ENCODE measurements at places on chromosomes 4 and X.

GRCh38 chr4:159117968-159118367 is 15.1 kb downstream of the RAPGEF2 start:
- no peak for DNase-seq

GRCh38 chr4:176784816-176785215 is 7.9 kb downstream of the VEGFC start:
- DNase-seq: no peak

DNA sequence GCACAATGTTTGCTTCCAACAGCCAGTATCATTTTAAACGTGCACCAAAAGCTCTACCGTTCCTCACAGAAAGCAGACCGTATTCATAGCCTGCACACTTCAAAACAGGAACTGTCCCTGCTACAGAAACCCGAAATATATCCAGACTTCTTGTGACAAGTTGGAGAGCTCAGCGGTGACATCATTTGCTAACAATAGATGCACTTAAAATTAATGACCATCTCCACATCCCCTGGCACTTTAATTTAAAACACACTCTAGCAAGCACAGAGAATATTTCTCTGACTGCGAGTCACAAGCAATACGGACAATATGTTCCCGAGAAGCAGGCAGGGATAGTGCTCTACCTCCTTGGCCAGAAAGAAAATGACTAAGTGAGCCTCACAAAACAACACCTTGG is 2.5 kb downstream of the NYX start:
- no peak for DNase-seq

GRCh38 chr4:112633477-112634235 is 3.1 kb downstream of the ZGRF1 start:
- no peak for DNase-seq

GRCh38 chr4:154623436-154623835 is 11.0 kb upstream of the FGG start:
- DNase-seq: no peak

GRCh38 chr4:172207258-172207657 is 394.1 kb downstream of the GALNTL6 start:
- DNase-seq: no peak

- DNase-seq: no peak
Observed at GRCh38 chrX:4944767-4945166, 1231.3 kb upstream of the PRKX start.

GRCh38 chr4:42152507-42153504 is at the start of gene BEND4:
Gene BEND4 (minus strand): TSS chr4:42152655. CDS start chr4:42152143, 512 bp downstream.
- DNase-seq: no peak

DNA sequence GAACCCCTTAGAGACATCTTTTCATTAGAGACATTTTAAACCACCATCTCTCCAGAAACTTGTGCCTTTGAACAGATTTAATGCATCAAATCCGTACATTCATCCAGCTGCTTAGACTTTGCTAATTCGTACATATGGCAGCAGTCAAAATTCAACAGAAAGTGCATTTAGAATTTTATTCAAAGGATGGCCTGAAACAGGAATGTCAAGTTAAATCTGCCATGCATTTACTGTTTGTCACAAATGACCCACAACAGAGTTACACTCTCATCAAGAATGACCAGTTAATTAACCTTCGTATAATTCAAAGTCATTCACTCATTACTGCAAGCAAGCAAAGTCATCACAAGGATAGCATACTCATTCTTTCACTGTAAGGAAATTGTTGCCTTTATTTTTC is 284.3 kb downstream of the SLC7A11 start:
- no peak for DNase-seq

DNA sequence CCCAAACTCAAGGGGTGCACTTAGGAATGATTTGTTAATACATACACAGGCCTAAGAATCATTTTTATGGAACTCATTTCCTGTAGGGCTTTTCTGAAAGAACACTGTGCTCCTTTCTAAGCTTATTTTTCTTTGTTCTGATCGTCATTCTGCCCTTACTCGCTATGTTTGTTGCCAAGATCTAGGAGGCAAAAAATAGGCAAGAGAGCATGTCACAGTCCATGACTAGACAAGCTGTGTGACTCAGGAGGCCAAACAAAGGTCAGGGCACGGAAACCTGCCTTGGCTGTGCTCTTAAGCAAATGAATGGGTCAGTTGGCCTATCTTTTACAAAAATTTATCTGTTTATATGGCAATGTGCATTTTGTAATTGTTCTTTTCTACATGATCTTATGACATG is 42.5 kb upstream of the C1GALT1C1 start:
- no peak for DNase-seq

GRCh38 chr4:122045533-122045932 is 93.7 kb upstream of the TRPC3 start:
- DNase-seq: peak; percentile 91

GRCh38 chr4:757111-757510 is 51.5 kb downstream of the PCGF3 start:
- DNase-seq: no peak

DNA sequence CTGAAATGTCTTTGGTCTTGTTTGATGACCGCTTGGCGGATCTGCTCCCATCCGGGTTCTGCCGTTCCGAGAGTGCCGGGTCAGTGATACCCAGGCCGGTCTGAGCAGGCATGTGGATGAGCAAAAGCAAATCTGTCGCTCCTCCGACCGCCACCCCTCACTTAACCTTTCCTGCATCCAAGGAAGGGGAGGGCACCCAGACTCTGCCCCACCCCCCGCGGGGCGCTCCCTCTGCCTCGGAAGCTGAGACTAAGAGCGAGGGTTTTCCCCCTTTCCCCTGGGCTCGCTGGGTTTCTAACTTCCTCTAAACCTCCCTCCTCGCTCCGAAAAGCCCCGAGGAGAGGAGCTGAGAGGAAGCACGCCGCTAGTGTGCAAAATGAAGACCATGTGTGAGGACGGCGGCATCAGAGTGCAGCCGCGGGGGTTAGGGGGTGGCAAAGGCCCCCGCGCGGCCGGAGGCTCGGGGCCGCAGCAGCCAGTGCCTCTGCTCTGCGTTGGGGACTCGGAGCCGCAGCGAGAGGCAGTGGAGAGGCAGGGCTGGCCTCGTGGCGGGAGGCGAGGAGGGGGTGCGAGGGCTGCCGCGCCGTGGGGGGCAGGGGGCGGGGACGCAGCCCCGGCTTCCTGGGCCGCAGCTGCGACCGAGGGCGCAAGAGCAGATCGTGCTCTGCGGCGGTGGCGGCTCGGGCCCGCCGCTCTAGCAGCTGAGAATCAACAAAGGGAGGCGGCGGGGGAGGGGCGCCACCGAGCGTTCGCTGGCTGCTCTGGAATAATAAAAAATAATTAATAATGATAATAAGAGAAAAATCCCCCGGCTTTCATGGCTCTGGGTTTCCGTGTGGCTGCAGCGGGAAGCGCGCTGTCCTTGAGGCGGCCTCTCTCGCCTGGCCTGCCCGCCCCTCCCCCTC is 55.8 kb upstream of the BCOR start:
- DNase-seq: no peak

DNA sequence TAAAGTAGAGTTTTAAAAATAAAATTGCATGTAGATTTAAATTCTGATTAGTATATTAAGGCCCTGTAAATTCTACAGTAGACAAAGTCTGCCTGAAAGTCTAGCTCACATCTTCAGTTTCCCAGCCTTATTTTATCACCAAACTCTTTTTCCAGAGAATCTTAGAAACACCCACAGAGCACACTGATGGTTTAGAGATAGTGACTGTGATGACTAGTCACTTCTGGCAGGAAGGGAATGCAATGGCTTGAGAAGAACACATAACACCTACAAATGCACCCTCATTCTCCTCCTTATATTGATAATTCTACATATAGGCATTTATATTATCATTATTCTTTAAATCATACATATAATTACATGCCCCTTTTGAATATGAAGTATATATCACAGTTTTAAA is 232.9 kb downstream of the ARAP2 start:
- DNase-seq: no peak

GRCh38 chr4:97770222-97770621 is 373.1 kb downstream of the STPG2 start:
- DNase-seq: no peak

DNA sequence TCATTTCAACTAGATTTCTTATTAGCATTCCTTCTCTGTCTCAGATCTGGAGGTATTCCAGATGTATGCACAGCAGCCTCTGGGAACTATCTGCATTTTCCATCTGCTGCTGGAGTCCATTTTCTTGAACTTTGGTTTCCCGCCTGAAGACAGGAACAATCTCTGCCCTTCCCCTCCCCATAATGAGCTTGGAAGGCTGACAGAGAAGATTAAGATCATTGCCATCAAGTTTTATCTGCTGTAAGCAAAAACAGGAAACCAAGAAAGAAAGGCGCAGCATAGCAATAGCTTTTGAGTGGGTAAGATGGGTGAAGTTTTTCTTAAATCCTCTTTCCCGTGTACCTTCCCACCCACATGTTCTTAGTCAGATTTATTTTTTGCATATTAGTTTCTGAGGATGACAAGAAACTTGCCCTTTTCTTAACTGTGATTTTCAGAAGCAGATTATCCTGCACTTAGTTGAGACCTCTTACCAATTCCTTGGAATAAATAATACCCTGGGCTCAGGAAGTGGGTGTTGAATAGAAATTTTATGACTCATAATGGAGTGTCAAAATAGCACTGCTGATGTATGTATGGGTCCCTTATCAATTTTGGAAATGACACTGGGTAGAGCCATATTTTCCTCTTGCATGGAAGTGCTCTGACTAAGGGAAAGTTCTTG is 78.3 kb downstream of the CT47B1 start:
- no peak for DNase-seq

DNA sequence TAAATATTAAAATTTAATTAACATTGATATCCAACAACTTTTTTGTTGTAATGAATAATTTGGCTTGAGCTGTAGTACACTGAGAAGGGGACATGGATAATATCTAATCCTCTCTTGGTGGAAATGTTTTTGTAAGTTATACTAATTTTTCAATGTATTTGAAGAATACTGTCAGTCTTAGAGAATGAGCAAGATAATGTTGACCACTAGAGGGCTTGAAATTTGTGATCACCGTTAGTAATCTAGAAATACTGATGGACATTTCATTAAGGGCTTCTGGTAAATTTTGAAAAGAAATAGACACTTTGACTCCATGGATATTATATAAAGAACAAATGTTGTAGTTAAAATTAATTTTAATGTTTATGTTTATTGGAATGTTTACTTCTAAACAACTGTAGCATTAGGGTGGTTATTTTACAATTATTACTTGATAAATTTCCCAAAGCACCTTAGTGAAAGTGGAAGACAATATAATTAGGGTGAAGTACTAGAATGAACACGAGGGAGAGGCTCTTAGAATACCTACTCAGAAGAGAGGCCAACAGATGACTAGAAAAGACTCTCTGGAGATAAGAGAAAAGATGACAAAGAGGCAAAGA is 20.0 kb upstream of the CAMK2D start:
- no peak for DNase-seq

DNA sequence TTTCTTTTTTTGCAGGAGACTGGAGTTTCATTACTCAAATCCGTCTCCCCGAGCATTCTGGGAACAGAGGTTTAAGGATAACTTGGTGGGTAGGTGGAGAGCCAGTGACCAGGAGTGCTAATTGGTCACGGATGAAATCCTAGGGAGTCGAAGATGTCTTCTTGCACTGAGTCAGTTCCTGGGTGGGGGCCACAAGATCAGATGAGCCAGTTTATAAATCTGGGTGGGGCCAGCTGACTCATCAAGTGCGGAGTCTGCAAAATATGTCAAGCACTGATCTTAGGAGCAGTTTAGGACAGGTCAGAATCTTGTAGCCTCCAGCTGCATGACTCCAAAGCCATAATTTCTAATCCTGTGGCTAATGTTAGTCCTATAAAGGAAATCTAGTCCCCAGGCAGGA is 741.3 kb downstream of the PCDH7 start:
- no peak for DNase-seq

DNA sequence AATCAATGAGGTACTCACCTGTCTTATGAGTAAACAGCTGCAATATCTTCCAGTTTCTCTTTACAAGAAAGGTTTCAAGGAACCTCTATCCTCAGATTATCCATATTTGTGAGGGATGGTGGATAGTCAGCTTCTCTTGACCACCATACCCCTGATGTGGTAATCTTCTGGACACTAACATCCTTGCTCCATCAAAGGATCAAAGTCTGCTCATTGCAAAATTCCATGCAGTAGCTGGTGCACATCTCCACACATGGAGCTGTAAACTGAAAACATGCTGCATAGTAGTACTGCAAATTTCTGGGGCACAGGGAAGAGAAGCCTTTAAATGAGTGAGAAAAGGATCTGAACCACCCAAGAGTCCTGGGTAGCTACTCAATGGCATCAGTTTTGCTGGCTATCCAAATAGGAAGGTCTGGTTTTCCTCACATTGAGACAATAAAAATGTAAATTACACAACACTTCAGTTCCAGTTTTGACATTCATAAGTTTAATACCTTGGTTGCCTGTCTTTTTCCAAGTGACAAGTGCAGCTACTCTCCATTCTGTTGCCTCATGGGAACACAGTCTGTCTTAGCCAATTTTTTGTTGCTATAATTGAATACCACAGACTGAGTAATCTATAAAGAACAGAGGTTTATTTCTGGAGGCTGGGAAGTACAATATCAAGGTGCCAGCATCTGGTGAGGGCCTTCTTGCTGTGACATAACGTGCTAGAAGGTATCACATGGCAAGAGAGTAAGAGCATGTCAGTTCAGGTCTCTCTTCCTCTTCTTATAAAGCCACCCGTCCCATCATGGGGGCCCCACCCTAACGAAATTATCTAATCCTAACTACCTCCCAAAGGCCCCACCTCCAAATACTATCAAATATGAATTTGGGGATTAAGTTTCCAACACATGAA is 34.4 kb upstream of the ARHGEF6 start:
- no peak for DNase-seq

Data from NCI-H1048 (cell line).